ENCODE measurements at places on chromosomes 4 and X.
A peak's percentile ranks its signal among the peaks of the same experiment; 100 is the strongest.

DNA sequence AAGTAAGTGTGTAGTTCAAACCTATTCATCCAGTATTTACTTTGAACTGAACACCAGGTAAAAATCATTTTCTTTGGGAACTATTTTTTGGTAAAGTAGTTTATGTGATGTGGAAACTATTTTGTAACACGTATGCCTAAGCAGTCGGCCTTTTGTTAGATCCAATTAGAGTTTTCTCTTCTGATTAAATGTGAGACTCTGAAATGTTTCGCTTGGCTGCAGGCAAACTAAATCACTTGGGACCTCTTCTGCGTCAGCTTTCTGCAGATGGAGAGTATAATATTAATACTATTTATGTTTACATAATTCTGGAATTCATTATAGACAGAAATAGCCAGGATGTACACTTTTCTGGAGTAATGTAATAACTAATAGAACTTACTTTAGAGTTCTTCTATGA is 46.9 kb downstream of the BMPR1B start:
- no peaks in the 10 kb centered on the region for H3K4me1 ChIP-seq
- peaks cover 4% of the 10 kb centered on the region for H3K27me3 ChIP-seq
- H3K36me3 ChIP-seq, result no peaks in the 10 kb centered on the region
- no peak for DNase-seq

DNA sequence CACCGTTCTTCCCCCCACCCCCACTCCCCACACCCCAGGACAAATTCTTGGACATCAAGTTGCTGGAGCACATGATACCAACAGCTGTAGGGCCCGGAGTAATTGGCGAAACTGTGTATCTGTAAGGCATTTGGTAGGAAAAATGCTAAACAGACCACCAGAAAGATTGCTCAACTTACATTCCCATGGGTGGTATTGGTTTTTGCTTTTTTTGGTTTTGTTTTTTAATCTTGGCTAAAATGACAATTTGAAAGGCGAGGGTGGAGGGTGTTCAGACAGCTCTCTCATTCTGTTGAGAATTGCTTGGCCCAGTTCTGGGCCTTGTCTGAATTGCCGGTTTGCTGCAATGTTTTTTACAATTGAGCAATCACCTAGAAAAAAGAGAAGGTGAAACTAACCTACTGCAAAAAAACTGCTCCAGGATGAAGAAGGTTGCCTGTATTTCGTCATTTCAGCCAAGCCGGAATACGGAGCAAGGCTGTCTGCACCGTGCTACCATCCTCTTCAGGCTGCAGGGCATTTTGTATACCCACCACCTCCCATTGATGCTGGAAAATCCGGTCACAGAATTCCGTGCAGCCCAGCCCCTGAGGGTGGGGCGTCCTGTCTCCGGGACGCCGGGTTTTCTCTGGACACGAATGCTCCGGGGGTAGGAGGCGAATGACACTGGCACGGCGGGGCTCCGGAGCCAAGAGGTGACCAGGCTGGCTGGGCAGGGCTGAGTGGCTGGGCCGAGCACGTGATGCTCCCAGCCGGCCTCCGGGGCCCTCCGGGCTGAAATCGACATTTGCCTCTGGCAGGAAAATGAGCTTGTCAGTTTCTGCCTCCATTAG is at the start of gene CLCN4:
CLCN4 (plus strand) TSS at position 777 of the 833 bp plus-strand sequence. CDS start 28,058 bp downstream, outside the sequence.
- H3K27ac ChIP-seq, result no peak within 1 kb of the TSS
- H3K4me1 ChIP-seq, result peaks cover 3% of the 10 kb centered on the region
- H3K27me3 ChIP-seq, result peaks cover 47% of the 10 kb centered on the region
- no peak for DNase-seq
- H3K4me3 ChIP-seq, result no peak within 1 kb of the TSS

GRCh38 chr4:104352211-104352610 is 142.5 kb downstream of the CXXC4 start:
- no peaks in the 10 kb centered on the region for H3K27me3 ChIP-seq
- no peaks in the 10 kb centered on the region for H3K4me1 ChIP-seq
- H3K4me3 ChIP-seq, result no peak overlapping the region
- no peak overlapping the region for H3K27ac ChIP-seq

DNA sequence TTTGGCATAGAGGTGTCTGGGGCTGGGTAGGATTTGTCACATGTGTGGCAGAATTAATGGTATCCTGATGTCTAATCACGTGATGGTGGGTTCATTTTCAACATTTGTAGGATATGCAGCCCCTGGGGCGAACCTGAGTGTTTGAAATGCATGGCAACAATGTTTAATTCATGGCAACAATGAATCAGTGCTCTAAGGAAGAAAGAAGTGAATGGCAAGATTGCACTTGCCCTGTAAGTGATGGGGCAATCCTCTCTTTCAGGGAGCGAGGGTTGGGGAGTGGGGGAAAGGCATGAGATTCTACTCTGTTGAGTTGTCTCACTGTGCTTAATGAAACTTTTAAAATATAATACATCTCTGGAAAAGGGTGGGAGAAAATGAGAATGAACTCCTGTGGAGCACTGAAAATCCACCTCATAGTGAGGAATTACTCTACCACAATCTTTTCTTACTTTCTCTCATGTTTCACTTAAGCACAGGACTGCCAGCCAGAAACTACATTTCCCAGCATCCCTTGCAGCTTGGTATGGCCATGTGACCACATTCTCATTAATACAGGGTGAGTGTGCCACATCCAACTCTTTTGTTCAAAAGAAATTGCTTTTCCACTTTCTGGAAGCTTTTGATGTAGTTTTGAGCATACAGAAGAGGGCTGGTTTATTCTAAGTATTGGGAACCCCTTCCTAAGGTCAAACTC is 64.0 kb upstream of the PGM2 start:
- no peaks in the 10 kb centered on the region for H3K27me3 ChIP-seq
- H3K36me3 ChIP-seq, result no peaks in the 10 kb centered on the region
- peaks cover 18% of the 10 kb centered on the region for H3K4me1 ChIP-seq
- no peak overlapping the region for H3K4me3 ChIP-seq

GRCh38 chr4:168304744-168305459 is 13.7 kb downstream of the DDX60 start:
- H3K27me3 ChIP-seq, result no peaks in the 10 kb centered on the region
- no peak overlapping the region for H3K27ac ChIP-seq
- H3K4me1 ChIP-seq, result peaks cover 40% of the 10 kb centered on the region
- H3K4me3 ChIP-seq, result no peak overlapping the region

DNA sequence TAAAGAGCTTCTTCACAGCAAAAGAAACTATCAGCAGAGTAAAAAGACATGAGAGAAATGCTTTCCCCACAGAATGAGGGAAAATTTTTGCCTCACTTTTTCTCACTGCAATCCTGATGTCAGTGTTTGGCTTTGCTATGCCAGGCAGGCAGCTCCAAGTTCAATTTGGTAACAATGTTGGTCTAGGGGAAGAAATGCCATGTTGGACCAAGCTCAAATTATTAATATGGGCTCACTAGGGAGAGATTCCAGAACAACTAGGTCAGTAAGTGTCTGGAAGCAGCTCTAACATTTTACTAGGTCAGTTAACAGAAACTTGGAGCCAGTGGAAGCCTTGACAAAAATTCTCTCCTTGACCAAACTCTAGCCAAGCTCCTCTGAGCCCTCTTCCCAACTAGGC is 95.4 kb downstream of the NAF1 start:
- no peaks in the 10 kb centered on the region for H3K4me1 ChIP-seq
- peaks cover 4% of the 10 kb centered on the region for H3K27me3 ChIP-seq
- DNase-seq, result no peak
- H3K27ac ChIP-seq, result no peak overlapping the region

GRCh38 chr4:78661921-78662521 is 110.5 kb downstream of the ANXA3 start:
- H3K27ac ChIP-seq, result peak overlapping the region; percentile 4
- peak; percentile 11 for DNase-seq
- no peaks in the 10 kb centered on the region for H3K27me3 ChIP-seq
- peaks cover 4% of the 10 kb centered on the region for H3K36me3 ChIP-seq
- no peak overlapping the region for H3K4me3 ChIP-seq

DNA sequence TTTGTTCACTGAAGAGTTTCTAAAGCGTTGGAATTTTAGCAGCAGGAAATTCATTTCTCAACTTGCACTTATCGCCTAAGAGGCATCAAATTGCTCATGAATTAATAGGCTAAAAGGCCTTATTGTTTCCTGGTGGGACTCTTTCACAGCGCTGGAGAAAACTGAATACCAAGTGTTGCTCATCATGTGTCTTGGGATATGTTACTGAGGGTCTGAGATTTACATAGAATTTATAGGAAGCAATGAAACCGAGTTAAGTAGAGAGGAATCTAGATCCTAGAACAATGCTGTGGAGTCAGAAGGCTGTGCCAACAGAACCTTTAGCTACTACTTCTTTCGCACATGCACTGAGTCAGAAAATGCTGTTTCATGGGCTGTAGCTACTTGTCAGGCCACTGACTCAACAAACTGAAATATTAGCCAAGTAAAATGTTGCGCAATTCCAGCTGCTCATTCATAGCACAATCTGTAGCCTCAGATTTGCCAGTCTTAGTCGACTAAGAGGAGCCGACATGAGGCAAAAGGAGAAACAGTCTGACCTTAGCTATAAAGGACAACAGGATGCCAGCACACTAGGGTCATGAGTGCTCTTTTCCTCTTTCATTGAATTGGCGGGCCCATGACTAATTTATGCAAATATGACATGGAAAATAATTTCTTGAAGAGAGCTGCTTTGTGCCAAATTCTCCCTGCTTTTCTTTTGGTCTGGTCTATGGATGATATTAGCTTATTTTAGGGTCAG is 35.9 kb upstream of the CXCL8 start:
- DNase-seq, result no peak
- no peak overlapping the region for H3K4me3 ChIP-seq
- peaks cover 2% of the 10 kb centered on the region for H3K27me3 ChIP-seq
- peaks cover 5% of the 10 kb centered on the region for H3K4me1 ChIP-seq
- H3K27ac ChIP-seq, result no peak overlapping the region

- peaks cover 28% of the 10 kb centered on the region for H3K36me3 ChIP-seq
- H3K4me1 ChIP-seq, result no peaks in the 10 kb centered on the region
- no peak overlapping the region for H3K27ac ChIP-seq
Measured at GRCh38 chr4:25223802-25224375, 9.9 kb upstream of the PI4K2B start.

- H3K27me3 ChIP-seq, result peaks cover 6% of the 10 kb centered on the region
- no peaks in the 10 kb centered on the region for H3K36me3 ChIP-seq
- H3K4me1 ChIP-seq, result peaks cover 6% of the 10 kb centered on the region
Measured at GRCh38 chrX:106912864-106913263, 7.3 kb upstream of the CLDN2 start.

DNA sequence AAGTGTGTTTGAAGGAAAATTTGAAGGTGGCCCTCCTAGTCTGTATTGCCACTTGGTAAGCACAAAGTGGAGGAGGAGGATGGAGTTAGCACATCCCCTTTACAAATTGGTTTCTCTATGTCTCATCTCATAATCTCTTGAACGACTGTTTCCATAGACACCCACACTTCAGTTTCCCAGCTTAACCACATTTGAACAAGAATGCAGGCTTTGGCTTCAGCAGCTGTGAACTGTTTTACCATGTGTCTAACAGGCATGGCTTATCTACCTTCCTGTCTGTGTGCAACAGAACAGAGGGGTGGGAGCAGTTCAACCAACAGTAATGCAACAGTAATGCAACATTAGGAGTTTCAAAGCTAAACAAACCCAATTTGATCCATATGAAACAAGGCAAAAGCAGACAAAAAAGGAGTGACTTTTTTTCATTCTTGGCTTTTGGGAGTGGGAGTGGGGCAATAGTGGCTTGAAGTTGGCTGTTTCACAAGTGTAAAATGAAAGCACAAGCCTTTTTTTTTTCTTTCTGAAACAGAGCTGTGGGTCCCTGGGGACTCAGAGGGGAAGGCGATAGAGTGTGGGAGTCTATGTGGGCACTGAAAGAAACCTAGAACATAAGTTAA is 108.0 kb downstream of the ITM2A start:
- peak overlapping the region; percentile 92 for H3K27ac ChIP-seq
- H3K36me3 ChIP-seq, result peaks cover 24% of the 10 kb centered on the region
- peak overlapping the region; percentile 53 for H3K4me3 ChIP-seq
- no peaks in the 10 kb centered on the region for H3K27me3 ChIP-seq
- peak; percentile 70 for DNase-seq

GRCh38 chr4:138092060-138092459 is 150.1 kb downstream of the SLC7A11 start:
- H3K36me3 ChIP-seq, result no peaks in the 10 kb centered on the region
- H3K4me3 ChIP-seq, result no peak overlapping the region
- no peak for DNase-seq
- no peaks in the 10 kb centered on the region for H3K4me1 ChIP-seq
- H3K27me3 ChIP-seq, result no peaks in the 10 kb centered on the region

DNA sequence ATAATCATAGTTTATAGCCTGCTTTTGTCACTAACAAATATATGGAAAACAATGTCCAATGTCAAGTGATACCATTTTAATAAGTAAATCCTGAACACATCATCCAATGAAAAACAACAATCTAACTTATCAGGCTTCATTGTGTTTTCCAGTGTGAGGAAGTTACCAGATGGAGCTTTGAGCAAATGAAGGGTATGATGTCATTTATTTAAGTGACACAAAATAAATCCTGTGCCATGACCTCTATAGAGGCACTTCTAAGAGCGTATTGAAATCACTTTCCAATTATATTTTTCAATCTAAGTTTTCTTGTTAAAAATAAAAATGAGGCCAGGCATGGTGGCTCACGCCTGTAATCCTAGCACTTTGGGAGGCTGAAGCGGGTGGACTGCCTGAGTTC is 48.2 kb upstream of the NMU start:
- no peaks in the 10 kb centered on the region for H3K36me3 ChIP-seq
- H3K4me1 ChIP-seq, result no peaks in the 10 kb centered on the region
- no peak overlapping the region for H3K4me3 ChIP-seq
- DNase-seq, result no peak
- no peaks in the 10 kb centered on the region for H3K27me3 ChIP-seq

DNA sequence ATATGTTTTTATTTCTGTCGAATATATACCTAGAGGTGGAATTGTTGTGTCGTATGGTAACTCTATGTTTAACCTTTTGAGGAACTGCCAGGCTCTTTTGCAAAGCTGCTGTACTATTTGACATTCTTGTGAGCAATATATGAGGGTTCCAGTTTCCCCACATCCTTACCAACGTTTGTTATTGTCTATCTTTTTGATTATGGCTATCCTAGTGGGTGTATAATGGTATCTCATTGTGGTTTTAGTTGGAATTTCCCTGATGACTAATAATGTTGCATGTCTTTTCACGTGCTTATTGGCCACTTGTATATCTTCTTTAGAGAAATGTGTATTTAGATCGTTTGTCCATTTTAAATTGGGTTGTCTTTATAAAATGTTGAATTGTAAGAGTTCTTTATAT is 24.5 kb downstream of the REPS2 start:
- peaks cover 2% of the 10 kb centered on the region for H3K4me1 ChIP-seq
- peaks cover 8% of the 10 kb centered on the region for H3K27me3 ChIP-seq
- H3K4me3 ChIP-seq, result no peak overlapping the region
- no peak overlapping the region for H3K27ac ChIP-seq

GRCh38 chrX:85992811-85993229 is 54.5 kb downstream of the CHM start:
- peaks cover 4% of the 10 kb centered on the region for H3K36me3 ChIP-seq
- H3K27me3 ChIP-seq, result no peaks in the 10 kb centered on the region
